ENCODE measurements at places on chromosomes 1 and 21. TPM values are rescaled to one million over a fixed set of nuclear protein-coding genes. Genes with fewer than 3 reads are reported as not detected.

- DNase-seq = peak; percentile 88
- no peaks in the 10 kb centered on the region for H3K27me3 ChIP-seq
- H3K36me3 ChIP-seq = peaks cover 39% of the 10 kb centered on the region
- peak overlapping the region; percentile 82 for H3K27ac ChIP-seq
- peak overlapping the region; percentile 97 for H3K4me3 ChIP-seq
- peaks cover 33% of the 10 kb centered on the region for H3K4me1 ChIP-seq
These were observed 877 bp downstream of the IRF2BP2 start for GRCh38 chr1:234608911-234609690.

FHAD1 gene
- total RNA-seq = 0.53 TPM

- peaks cover 35% of the 10 kb centered on the region for H3K36me3 ChIP-seq
- H3K27ac ChIP-seq = no peak overlapping the region
- no peak overlapping the region for H3K4me3 ChIP-seq
- H3K4me1 ChIP-seq = peaks cover 10% of the 10 kb centered on the region
- no peaks in the 10 kb centered on the region for H3K27me3 ChIP-seq
These were observed 37.1 kb upstream of the TMCO2 start for GRCh38 chr1:40210511-40211204.

REN gene
- not detected for total RNA-seq

SERPINC1 gene
- total RNA-seq = 0.25 TPM

GRCh38 chr1:194295685-194296084, 1109.3 kb upstream of the B3GALT2 start:
- peak; percentile 27 for DNase-seq
- H3K4me3 ChIP-seq = no peak overlapping the region
- peaks cover 44% of the 10 kb centered on the region for H3K4me1 ChIP-seq
- H3K36me3 ChIP-seq = peaks cover 2% of the 10 kb centered on the region
- peak overlapping the region; percentile 53 for H3K27ac ChIP-seq
- H3K27me3 ChIP-seq = no peaks in the 10 kb centered on the region
